Uterus (tissue), 4 donors: ENCODE measurements at places on chromosomes 12 and 14.

GRCh38 chr12:42296503-42297109, 29.3 kb downstream of the ZCRB1 start:
- no peak for DNase-seq

GRCh38 chr14:31950764-31951637, 126.1 kb upstream of the ARHGAP5 start:
- peak; percentile 67 for DNase-seq

DNA sequence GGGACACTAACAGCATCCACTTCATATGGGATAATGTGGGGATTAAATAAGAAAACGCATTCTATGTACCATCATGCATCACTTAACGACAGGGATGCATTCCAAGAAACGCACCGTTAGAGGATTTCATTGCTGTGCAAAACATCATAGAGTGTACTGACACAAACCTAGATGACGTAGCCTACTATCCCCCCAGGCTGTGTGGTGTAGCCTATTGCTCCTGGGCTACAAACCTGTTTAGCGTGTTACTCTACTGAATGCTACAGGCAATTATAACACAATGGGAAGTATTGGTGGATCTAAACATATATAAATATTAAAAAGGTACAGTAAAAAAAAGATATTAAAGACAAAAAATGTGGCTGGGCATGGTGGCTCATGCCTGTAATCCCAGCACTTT, 230.6 kb downstream of the KSR2 start:
- no peak for DNase-seq

DNA sequence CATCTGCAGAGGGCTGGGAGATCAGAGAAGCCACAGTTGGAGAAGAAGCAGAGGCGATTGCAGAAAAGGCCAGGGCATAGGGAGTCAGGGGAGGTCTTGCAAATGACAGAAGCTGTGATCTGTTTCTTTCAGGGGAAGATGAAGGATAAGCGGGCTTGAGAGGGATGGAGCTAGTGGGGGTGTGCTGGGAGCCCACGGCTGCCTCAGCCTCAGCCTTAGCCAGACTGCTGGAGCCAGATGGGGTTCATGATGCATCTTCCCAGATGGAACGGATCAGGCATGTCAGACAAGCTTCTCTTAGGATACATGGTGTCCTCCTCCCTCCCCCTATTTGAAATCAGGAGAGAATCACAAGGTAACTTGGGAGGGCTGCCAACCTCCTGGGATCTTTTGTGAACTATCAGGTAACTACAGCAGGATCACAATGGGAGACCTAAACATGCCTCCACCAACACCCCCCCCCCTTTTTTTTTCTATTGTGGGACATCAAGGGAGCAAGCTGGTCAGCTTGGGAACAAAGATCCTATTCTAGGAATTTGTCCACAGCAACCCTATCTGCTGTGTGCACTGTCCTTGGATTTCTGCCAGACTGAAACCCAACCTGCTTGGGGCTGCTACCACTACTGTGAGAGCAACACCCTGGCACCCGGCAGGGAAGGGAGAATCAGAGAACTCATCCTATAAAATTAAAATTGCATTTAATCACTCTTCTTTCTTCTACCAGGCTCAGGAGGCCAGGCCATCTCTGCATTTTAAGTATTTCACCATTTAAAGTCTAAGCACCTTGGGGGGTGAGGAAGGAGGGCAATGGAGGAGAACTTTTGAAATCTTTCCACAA, 10.7 kb upstream of the ATP2A2 start:
- peak; percentile 72 for DNase-seq

- DNase-seq: no peak
These were observed 402.6 kb downstream of the FUT8 start for GRCh38 chr14:65815127-65815526.

- no peak for DNase-seq
These were observed 31.5 kb upstream of the EMP1 start for GRCh38 chr12:13164921-13165616.

- DNase-seq: no peak
These were observed 45.3 kb downstream of the SETD3 start for GRCh38 chr14:99435327-99435726.

DNA sequence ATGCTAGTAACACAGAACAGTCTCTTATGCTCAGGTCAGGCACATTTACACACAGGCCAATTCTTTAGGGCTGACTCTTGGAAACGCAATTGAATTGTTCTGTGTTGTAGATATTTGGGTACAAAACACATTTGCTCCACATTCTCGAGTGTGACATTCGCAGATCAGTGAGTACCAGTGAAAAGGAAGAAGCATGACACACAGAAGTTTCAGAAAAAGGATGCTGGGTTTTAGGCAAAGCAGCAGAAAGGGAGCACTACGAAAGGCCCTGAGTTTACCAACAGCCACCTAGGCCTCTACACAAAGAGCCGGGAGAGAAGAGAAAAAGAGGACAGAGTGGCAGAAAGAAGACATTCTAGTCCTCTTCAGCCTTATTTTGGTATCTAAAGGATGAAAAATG, 254.4 kb upstream of the BTG1 start:
- DNase-seq: no peak

GRCh38 chr12:96352161-96352835, 47.9 kb downstream of the CDK17 start:
- no peak for DNase-seq

DNA sequence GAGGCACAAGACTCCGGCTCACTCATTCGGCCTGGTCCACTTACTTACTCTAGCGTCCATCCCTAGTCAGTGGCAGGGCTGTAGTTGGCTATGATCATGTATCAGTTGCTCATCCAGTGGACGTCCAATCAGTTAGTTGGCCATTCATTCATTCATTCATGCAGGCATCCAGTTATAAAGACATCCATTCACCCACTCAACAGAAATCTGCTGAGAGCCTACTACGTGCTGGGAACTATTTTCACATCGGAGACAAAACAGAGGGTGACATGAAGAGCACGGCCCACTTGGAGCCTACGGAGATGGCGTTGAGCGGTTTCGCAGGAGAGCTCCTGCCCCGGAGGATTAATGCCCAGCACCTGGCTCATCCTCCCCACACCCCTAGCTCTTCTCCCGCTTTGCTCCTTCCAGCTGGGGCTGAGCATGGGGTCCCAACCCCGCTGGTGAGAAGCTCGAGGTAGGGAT, 49.7 kb downstream of the SNAPC1 start:
- no peak for DNase-seq

DNA sequence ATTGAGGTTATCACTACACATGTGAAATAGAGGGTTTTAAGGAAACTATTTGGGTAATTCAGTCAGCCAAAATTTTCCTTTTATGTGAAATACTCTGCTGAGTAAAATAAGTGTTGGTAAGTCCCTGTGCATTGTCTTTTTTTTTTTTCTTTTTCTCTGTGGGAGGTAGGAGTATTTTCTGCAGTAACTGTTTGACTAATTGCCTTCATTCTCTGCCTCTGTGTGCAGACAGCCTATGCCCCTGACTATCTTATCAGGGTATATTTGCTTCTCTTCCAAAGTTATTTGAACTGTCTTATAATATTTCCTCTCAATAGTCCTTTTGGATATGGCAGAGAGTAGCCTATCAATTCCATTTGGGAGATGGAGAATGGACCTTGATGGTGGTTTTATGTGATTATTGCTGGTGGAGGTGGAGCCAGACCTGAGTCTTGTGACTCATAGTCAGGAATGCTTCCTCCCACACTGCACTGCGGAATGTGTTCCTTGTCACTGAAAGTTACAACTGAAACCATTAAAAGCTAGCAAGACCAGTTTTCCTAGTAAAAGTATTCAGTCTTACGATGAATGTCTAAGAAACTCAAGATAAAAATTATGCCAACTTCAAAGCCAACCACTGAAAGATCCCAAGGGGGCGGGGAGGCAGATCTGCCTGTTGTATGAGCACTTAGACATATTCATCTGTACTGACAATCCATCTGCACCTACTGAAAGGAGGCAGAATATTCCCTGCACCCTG, 40.9 kb upstream of the STXBP6 start:
- DNase-seq: no peak

GRCh38 chr12:119668324-119668841, 450 bp downstream of the PRKAB1 start:
- no peak for DNase-seq

DNA sequence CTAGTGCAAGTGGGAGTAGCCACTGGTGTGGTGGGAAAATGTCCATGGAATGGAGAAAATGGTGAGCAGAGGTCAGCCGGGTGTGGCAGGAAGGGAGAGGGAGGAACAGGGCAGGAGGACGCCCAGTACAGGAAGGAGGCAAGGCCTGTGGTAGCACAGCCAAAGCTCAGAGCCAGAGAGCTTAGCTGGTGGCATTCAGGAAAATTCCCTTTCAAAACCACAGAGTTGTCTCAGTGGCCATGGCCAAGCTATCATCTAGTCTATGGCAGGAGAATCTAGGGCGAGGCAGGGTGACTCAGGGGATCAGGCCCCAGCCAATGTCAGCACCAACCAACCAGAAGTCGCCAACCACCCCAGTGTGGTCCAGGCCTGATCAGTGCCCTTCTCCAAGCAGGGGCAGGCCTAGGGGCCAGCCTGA, 67.7 kb upstream of the DDX11 start:
- DNase-seq: no peak

GRCh38 chr14:105307052-105307727, 6.4 kb upstream of the BRF1 start:
- no peak for DNase-seq

DNA sequence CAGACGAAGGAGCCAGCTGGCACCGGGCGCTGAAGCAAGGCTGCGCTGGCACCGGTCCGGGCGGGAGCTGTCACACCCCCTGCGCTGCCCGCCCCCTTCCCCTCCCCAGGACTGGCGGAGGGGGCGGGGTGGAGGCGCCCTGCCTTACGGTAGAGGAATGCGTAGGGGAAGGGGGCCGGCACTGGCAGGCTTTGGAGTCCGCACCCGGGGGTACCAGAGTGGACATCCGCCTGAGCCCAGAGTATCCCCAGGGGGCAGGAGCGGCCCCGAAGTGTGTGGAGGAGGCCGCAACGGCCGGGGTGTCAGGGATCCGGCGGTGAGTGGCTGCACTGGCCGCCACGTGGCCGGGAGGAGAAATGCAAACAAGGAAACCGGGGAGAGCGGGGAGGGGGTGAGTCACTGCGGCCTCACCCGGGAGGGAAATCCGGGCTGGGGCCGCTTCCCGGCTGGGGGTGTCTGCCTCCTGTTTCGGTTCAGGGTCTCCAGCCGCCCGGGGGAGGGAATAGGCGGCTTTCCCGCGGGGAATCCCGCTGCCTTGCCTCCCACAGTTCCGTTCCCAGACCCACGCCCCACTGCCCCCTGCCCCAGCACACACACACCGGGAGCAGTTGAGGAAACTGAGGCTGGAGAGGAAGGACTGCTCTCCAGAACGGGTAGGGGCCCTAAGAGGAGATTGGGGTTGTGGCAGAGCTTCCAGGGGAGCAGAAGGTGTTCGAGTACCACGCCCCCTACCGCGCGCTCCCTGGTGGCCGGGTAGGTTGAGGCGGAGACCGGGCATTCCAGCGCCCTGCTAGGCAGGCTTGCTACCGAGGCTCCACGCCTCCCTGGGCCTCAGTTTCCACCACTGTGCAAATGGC, at the start of gene RAPGEF3:
Gene RAPGEF3 (minus strand): TSS at position 47 of the 857 bp plus-strand sequence. CDS start 324 bp downstream, outside the sequence.
- DNase-seq: peak; percentile 84

GRCh38 chr12:81128930-81129554, 51.2 kb downstream of the ACSS3 start:
- peak; percentile 19 for DNase-seq

GRCh38 chr12:112577473-112578329, 159.0 kb downstream of the PTPN11 start:
- no peak for DNase-seq

GRCh38 chr14:20167091-20167490, 23.6 kb upstream of the OR11G2 start:
- no peak for DNase-seq

DNA sequence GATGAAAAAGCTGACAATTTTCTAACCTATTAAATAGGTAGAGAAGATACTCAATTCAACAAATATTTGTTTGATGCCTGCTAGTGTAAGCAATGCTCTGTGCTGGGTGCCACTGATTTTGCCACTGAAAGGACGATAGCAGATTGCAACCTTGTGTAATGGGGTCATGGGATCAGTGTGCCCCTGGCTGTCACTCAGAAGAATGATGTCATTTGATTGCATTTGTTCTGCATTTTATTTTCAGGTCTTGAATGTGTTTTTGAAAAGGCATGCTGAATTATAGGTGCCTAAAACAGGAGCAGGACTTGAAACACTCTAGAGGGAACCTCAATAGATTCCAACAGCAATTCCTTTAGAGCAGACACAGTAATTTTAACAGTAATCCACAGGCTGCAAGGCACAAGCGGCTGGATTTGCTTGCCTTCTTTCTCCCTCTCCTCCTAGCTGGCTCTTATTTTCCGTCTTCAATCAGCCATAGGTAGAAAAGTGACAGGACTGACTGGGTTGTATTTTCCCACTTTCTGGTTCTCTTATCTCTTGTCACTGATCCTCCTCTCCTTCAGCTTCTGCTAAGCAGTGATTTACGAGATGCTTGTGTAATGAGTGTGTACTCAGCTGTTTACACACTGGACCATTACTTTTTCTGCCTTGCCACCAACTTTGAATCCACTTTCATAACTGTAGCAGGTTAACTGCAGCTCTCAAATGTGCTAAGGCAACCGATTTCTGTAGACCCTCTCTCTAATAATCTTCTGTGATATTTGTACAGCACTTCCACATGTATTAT, 4.1 kb downstream of the PLXNC1 start:
- DNase-seq: no peak

DNA sequence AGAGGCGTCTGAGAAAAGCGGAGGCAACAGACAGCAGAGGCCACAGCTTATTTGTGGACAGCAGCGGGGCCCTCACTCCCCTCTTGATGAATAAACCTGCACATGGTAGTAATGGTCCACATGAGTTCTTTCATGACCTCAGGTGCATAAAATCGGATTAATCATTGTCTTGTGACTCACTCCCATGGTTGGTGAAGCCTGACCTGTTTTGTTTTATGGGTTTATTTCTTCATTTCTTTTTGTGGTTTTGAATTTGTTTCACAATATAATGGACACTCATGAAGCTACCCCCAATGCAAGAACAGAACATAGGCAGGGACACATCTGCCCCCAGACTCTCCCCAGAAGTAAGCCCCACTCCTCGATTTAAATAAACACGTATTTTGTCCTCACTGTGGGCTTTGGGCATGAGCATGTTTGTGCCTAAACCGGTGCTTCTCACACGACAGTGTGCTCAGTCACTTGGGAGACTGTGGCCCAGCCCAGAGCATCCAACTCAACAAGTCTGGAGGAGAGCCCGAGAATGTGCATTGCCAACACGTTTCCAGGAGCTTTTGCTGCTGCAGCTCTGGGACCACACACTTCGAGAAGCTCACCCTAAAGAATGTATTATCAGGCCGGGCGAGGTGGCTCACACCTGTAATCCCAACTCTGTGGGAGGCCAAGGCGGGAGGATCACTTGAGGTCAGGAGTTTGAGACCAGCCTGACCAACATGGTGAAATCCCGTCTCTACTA, 116.1 kb downstream of the SCARB1 start:
- DNase-seq: peak; percentile 79

DNA sequence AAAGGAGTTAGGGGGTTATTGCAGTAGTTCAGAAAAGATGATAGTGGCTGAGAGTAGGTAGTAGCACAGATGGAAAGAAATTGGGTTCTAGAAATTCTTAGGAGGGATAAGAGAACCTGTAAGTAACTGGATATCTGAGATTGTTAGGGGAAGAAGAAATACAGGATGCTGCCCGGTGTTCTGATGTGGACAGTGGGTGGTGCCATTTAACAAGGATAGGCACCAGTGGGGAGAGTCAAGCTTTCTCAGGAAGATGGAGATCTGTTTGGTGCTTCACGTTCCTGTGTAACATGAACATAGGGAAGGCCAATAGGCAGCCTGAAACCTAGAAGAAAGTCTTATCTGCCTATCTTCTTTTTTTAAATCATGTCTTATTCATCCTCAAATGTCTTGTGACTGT, 245.9 kb downstream of the NPAS3 start:
- no peak for DNase-seq
